ENCODE measurements at places on chromosomes 2 and 18.

- DNase-seq: no peak
Observed at GRCh38 chr18:9856092-9856491, 29.7 kb upstream of the TXNDC2 start.

GRCh38 chr2:46001741-46002506, 295.3 kb upstream of the EPAS1 start:
- DNase-seq: no peak

- no peak for DNase-seq
Observed at GRCh38 chr18:39037925-39038324, 1472.3 kb upstream of the CELF4 start.

- no peak for DNase-seq
Observed at GRCh38 chr2:223865124-223865523, 27.7 kb upstream of the AP1S3 start.

- no peak for DNase-seq
Observed at GRCh38 chr2:219957820-219958219, 330.4 kb downstream of the SLC4A3 start.

- no peak for DNase-seq
Observed at GRCh38 chr2:16336491-16336890, 329.1 kb downstream of the CYRIA start.

DNA sequence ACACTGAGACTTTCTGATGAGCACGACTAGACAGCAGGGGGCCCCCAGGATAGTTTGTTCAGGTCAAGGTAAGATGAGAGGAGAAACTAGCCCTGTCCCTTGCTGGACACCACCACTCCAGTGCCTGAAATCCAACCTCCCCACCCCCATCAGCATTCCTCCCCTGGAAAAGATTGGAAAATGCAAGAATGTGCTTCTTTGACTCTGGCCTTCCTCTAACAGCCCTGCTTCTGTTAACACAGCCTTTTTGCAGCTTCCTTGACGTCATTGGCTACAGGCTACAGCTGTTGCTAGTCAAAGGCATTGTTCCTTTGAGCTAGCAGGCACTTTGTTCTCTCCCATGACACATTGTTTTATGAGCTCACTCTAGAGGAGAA, 20.1 kb upstream of the LTBP1 start:
- no peak for DNase-seq

GRCh38 chr18:3453540-3454364, 3.8 kb downstream of the TGIF1 start:
- DNase-seq: peak; percentile 68

All from Daoy (cell line).